ENCODE measurements at places on chromosomes 4 and X. TPM values are rescaled to one million over a fixed set of nuclear protein-coding genes. Genes with fewer than 3 reads are reported as not detected.

ZDHHC9 gene
- total RNA-seq, result 41.8 TPM

CT45A1 gene
- not detected for total RNA-seq

SERPINA7 gene
- not detected for total RNA-seq

NDUFB11 gene
- 177 TPM for total RNA-seq

STS gene
- total RNA-seq, result 2.0 TPM

COPS4 gene
- 39.0 TPM for total RNA-seq

FAM47A gene
- total RNA-seq, result not detected

KIT gene
- not detected for total RNA-seq

SAGE1 gene
- 0.02 TPM for total RNA-seq

RAB41 gene
- not detected for total RNA-seq

CCDC149 gene
- 2.6 TPM for total RNA-seq

REST gene
- total RNA-seq, result 7.4 TPM

TMPRSS11F gene
- total RNA-seq, result not detected

TMEM47 gene
- total RNA-seq, result 0.77 TPM

PABPC5 gene
- 0.03 TPM for total RNA-seq

MAGEC1 gene
- 0.04 TPM for total RNA-seq

KLHL4 gene
- 2.8 TPM for total RNA-seq

FMR1NB gene
- total RNA-seq, result not detected

RHOXF1 gene
- not detected for total RNA-seq

KDR gene
- not detected for total RNA-seq

OPRPN gene
- not detected for total RNA-seq

AFM gene
- not detected for total RNA-seq

FAM9C gene
- not detected for total RNA-seq

SMIM10L2A gene
- total RNA-seq, result 0.26 TPM

CD40LG gene
- total RNA-seq, result not detected

PI4K2B gene
- 7.5 TPM for total RNA-seq

SYTL5 gene
- total RNA-seq, result 0.41 TPM

MAGEB17 gene
- total RNA-seq, result not detected

Measured in A549 treated with CpdA at 1 μM for 4 hours (cell line).